ENCODE measurements at places on chromosomes 1 and 21. TPM values are rescaled to one million over a fixed set of nuclear protein-coding genes. Genes with fewer than 3 reads are reported as not detected.

ARTN gene
- total RNA-seq = 43.2 TPM

OPRD1 gene
- total RNA-seq = not detected

C1orf94 gene
- total RNA-seq = not detected

SSR2 gene
- total RNA-seq = 355 TPM

UTS2 gene
- total RNA-seq = 0.33 TPM

TMIGD3 gene
- total RNA-seq = not detected

ZBTB37 gene
- 0.88 TPM for total RNA-seq

LCE1E gene
- total RNA-seq = 0.37 TPM

SEMA4A gene
- total RNA-seq = 7.6 TPM

NR5A2 gene
- total RNA-seq = not detected

All from airway epithelial cell (primary cell).